ENCODE measurements at places on chromosomes 11 and 22. TPM values are rescaled to one million over a fixed set of nuclear protein-coding genes. Genes with fewer than 3 reads are reported as not detected.

PKNOX2 gene
- 14.4 TPM for total RNA-seq

- DNase-seq = no peak
Measured at GRCh38 chr11:22699388-22699787, 33.0 kb downstream of the GAS2 start.

CTR9 gene
- 30.2 TPM for total RNA-seq

DNA sequence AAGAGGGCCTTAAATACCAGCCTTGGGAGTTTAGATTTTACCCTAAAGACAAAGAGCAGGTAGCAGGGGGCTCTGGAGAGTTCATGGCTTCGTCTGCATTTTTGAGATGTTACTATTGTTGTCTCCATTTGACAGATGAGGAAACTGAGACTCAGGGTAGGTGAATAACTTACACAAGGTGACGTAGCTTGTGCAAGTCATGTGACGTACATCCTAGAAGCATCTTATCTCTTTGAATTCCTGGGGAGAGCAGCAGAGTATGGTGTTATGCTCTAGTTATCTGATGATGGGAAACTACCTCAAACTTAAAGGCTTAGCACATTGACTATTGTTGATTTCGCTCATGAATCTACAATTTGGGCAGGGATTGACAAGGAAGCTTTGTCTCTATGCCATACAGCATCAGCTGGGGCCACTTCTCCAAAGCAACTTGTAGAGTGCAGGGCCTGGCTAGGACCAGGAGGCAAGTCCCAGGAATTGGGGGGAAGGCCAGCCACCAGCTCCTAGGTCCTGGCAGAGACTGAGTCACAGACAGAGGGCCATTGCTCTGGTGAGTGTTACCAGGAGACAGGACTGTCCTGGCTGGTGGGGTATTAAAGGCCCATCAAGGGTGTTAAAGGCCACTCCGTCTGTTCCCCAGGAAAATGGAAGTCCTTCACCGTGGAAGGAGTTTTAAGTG is 52.1 kb upstream of the TSKU start:
- DNase-seq = no peak

TPP1 gene
- 231 TPM for total RNA-seq

- DNase-seq = no peak
Measured at GRCh38 chr22:27318516-27318915, 483.0 kb downstream of the MN1 start.

TREH gene
- total RNA-seq = 0.30 TPM

IFITM1 gene
- 128 TPM for total RNA-seq

C1QTNF6 gene
- 5.3 TPM for total RNA-seq

SLC22A9 gene
- not detected for total RNA-seq

DNA sequence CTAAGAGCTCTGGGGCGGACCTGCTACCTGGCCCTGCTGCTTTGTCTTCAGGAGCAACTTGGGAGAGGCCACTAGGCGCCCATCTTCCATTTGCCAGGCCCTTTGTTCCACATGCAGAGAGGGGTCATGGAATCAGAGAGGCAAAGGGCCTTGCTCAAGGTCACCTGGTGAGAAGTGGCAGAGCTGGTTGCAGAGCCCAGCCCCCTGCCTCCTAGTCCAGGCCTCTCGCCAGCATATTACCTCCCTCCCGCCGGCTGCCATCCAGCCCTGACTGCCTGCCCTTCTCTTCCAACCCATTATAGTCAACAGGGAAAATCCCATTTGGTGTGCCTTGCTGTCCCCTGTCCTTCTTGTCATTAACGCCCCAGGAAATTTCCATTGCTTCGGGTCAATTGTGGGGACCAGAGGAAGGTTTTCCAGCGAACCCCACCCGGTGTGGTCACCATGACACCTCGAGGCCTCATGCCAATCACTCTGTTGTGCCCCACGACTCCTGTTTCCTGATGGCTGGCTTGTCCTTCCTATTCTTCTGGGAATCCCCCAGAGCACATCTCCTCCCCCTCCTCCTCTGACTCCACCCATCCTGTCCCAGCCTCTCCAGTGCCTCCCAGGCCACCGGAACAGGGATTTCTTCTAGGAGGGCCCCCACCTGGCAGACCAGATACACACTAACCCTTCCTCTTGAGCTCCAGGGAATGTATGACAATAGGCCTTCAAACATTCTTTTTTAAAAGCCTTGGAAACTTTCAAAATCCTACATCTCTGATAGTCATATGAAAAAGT is 77.0 kb downstream of the NECTIN1 start:
- DNase-seq = no peak

DNA sequence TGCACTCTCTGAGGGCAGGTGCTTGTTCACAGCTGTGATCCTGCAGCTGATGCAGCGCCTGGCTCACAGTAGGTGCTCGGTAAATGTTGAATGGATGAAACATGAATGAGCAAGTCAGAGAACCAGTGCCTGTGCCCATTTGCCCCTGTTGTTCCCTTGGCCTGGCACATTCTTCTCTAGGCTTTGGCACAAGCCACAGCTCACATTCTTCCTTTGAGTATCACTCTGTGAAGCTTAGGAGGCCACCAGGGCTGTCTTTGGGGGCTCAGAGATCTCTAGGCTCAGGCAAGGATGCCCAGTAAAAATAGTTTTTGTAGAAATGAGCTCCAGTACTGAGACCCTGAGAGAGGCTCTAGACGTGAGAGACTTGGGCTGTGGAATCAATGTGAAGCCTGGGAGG is 144.6 kb upstream of the NAV2 start:
- no peak for DNase-seq

APOBEC3H gene
- 1.9 TPM for total RNA-seq

PDE2A gene
- total RNA-seq = 19.5 TPM

DNA sequence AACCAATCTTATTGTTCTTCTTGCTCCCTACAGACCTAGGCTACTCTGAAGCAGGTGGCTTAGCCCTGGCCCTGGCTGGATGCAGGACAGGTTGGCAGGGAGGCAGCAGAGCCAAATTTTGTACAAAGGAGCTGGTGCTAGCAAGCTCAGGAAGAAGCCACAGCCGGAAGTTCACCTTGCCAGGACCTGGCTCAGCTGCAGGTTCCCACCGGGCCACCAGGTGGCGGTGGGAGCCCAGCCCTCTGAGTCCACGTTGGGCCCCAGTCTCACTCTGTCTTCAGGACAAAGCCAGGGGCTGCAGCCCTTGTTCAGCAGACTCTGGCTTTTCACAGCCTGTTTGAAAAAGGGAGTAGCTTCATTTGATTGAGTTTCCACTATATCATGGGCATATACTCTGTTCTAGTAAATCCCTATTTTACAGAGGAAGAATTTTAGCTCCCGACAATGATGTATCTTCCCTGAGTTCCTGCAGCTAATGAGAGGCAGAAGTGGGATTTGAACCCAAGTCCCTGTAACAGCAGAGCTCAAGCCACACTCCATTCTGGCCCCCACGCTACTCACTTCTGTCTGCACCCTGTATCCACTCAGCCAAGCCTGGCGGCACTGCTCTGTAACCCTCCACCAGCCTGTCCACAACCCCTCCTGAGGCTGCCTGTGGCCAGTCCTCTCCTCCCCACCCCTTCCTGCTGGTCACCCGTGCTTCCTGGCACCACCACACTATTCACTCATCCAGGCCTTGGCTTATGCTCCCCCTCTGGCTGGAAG is 3.3 kb downstream of the TKFC start:
- DNase-seq = peak; percentile 86

C11orf16 gene
- total RNA-seq = 5.4 TPM

SRRD gene
- total RNA-seq = 18.1 TPM

DNA sequence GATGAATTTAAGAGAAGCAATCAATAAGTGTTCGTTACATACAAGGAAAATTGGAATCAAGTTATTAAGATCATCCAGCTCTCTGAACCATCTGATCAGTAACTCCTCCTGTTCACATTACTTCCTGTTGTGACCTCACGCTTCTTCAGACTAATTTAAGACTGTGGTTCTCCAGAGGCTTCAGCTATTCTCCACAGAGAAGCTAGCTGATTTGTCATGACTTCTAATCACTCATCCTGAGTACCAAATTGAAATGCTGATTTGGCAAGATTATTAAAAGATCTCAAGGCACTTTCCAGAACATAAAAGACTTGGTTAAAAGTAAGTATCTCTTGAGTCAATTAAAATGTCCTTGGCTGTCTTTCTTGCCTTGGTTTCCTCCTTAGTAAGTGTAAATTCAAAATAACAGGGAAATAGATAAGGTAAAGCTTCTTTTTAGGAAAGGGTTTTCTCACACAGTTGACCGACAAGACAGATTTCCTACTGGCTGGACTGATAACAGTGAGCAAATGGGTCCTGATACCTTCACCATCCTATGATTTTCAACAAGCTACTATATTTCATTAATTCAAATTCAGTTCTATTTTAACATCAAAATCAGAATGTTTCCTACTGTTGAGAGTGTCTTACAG is 38.5 kb downstream of the GAB2 start:
- DNase-seq = no peak

DNA sequence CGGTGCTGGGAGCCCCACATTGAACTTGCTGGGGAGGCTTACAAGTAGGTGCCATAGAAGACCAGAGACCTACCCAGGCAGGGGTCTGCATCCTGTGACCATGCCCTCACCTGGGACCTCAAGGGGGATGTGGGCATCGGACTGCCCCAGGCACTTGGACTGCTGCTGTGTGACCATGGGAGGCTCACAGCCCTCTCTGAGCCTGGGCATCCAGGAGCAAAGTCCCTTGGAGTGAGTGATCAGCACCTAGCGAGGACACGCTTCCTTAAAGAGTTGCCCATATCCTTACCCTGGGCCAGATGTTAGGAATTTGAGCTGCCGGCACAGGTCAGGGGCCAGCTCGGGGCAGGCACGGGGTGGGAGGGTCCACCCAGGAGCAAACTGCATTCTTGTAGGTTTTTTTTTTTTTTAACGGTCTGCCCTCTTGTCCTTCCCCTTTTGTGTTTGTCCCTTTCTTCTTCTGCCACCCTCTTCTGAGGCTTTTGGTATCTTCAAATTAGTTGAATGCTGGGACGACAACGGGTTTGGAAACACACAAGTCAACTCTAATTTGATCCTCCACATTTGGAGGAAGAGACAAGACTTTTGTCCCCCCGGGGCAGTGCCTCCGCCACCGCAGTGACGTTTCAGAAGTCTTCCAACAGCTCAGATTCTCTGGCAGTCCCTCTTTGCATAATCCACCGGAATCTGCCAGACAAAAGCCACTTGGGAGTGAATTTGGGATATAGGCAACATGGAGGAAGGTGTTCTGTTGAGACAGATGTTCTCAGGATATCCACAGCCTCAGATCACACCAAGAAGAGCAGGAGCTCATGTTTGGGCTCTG is 46.1 kb upstream of the LINC01488 start:
- peak; percentile 32 for DNase-seq

DNA sequence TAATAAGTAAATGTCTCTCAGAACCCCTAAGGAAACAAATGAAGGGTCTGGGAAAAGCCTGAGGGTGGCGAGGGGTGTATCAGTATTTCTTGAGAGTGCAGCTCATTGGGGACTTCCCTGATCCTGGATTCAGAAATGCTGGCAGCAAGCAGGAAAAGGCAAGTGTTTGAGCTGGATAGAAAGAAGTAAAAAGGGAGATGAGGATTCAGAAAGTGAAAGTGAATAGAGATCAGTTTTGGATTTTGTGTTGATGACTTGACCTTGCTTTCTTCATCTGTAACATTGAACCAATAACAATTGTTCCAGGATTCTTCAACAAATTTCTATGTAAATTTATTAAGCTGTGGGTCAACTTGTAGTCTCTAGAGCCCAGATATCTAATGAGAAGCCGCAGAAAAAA is 66.9 kb upstream of the CTSC start:
- DNase-seq = no peak

DNA sequence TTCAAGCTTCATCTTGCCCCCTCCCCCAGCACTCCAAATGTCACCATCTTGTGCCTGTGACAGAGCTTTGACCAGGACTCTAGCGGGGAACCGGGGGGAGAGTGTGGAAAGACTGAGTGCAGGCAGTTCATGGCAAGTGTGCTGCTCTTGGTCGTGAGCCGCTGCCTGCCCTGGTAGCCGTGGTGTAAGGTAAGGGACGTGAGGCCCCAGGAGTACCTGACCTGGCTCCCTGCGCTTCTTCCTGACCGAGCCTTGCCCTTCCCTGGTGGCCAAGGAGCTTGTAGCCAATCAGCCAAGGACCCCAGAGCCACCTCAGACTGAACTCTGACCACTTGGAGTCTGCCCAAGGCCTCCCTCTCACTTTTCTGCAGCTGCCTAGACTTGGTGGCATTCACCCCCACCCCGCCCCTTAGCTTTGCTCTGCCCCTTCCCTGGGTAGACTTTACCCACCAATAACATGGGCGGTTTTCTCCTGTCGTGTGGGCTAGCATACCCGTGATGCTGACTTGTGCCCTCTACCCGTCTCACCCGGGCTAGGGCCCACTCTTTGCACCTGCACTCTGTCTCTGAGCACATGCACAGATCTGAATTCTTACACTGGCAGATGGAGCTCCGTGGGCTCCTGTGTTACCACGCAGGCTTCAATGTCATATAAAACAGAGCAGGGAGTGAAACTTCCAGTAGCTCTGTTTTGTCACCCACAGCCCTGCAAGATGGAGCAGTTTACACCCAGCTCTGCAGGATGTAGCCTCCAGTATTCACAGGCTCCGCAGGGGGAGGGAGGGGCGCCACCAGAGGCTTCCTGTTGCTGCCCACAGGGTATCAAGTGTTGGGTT is 1.5 kb downstream of the DGKZ start:
- no peak for DNase-seq

DNA sequence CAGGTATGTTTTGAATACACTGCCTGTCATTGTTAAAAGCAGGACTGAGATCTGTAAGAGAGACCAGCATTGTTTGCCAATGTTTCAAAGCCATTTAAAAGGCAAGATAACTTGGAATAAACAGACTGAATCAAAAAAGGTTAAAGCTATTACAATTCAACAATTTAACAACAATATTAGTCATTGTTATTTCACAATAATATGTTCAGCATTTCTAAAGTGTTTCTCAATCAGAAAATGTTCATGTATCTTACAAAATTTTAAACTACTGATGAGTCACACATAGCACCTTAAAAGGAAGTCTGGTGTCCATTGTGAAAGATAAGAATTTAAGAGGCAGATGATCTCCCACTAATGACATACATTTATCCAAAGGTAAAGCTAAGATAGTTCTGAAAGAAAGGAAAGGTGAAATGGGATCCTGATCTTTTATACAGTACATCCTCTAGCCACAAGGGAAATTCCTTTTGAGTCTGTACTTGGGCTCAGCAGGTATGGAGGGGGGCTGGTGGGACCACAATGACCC is 79.7 kb downstream of the MAML2 start:
- DNase-seq = no peak

DNA sequence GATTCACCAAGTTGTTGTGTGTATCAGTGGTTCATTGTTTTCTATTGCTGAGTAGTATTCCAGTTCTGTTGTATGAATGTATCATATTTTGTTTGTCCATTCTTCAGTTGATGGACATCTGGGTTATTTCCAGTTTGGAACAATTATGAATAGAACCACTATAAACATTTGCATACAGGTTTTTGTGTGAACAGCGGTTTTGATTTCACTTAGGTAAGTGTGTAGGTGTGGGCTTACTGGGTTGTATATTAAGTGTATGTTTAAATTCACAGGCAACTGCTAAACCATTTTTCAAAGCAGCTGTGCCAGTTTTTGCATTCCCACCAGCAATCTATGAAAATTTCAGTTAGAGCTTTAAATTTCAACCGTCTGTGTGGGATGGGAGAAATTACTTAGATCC is 217.8 kb downstream of the NELL1 start:
- DNase-seq = no peak

GLB1L2 gene
- total RNA-seq = 5.1 TPM

GPR137 gene
- total RNA-seq = 37.7 TPM

FOLR1 gene
- 134 TPM for total RNA-seq

MRGPRD gene
- total RNA-seq = not detected
